ENCODE measurements at places on chromosomes 3 and 15.

DNA sequence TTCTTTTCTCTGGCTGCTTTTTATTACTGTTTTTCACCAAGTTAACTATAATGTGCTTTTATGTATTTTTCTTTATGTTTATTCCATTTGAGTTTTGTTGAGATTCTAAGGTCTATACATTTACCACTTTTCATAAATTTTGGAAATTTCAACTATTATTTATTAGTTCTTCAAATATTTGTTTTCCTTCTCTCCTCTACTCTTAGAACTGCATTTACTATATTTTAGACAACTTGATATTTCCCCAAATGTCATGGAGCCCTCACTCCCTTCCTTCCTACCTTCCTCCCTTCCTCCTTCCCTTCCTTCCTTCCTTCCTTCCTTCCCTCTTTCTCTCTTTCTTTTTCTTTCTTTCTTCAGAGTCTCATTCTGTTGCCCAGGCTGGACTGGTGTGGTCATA lies 81.4 kb upstream of the TNIK start:
- DNase-seq = no peak

DNA sequence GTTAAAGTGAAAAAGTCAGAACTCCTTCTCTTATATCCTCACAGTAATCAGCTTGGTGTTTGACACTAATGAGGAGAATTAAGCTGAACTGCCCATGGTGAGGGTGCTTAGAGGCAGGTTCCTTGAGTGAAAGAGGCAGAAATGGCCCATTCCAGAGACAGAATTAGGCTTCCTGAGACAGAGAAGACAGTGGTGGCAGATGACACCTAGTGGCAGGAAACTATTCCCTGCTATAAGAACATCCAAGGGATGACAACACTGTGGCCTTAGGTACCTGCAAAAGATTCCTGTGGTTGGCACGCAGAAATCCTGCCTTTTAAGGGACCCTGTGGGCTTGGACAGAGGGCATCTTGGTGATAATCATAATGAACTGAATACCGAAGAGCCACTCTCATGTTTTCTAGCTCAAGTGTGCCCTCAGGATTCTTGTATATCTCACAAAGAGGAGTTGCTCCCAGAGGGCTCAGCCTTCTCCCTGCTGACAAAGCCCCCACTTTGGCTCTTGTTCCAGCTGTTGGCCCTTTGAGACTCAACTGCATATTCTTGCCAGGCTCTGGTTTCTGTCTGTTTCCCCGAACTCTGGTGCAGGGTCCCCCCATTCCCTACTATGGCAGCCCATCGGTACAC lies 56.0 kb downstream of the KBTBD12 start:
- DNase-seq = peak; percentile 10

DNA sequence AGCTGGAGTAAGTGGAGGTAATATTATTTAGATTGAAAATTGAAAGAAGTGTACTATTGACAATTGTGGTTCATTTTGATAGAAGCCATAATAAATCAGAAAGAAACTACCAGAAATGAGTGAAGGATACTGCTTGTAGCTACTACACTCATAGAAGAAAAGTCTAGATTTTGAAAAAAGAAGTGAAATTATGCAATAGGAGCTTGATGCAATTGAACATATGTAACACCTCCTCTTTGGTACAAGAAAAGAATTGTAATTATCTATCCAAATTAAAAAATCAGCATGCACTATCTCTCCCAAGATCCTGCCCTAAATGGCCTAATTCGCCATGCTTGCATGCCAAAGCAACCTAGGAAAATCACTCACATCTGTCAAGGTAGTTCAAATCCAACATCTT lies 51.1 kb upstream of the CD200R1L start:
- no peak for DNase-seq

DNA sequence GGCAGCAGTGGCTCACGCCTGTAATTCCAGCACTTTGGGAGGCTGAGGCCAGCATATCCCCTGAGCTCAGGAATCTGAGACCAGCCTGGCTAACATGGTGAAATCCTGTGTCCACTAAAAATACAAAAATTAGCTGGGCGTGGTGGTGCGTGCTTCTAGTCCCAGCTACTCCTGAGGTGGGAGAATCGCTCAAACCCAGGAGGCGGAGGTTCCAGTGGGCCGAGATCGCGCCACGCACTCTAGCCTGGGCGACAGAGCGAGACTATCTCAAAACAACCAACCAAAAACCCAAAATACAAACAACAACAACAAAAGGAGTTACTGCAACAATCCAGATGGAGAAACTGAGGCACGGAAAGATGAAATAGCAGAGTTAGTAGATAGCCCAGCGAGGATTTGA lies 35.4 kb downstream of the SAXO2 start:
- DNase-seq = no peak

DNA sequence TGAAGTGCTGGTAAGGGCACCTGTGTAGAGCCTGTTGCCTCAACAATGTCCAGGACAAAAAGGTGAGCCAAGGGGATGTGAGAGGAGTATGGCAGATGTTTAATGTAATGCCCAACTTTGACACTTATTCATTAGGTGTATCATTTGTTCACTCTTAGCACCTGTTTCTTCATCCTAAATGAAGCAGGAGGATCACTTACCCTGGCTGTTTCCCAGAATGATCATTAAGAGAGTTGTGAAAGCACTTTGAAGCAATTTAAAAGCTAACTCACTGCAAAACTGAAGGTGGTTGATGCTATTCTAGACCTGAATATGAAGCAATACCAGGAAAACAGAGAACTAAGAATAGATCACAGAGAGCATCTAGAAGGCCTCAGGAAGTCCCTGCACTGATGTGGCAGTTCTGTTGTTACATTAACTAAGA lies 3.4 kb upstream of the HHLA2 start:
- no peak for DNase-seq

GRCh38 chr15:101088788-101089578 lies 162.9 kb downstream of the CHSY1 start:
- peak; percentile 55 for DNase-seq

DNA sequence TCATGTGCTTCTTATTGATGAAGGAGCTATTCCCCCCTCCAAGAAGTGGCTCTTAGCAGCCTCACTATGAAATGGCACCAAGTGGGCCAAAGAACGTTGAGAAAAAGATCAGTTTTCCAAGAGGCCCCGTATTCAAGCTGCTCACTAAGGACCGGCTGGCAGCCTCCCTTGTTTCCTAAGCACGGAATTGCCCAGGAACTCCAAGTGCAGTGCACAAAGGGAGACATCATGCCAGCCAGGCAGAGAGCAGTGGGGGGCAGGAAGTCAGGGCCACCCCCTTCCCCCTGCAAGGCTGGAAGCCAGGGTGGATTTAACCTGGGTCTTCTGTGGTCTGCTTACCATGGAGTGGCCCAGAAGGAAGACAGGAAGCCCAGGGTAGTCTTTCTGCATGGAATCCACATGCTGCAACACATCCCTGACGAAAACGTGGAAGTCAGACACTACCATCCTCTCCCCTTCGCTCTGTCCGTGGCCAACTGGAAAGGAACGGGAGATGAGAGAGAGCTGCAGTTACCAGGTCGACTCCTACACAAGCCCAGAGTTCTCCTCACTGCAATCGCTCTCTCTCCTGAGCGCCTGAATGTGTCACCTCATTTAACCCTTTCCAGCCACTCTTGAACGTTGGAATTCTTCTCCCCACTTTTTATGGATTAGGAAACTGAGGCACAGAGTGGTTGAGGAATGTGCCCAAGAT lies 49.5 kb downstream of the ABTB1 start:
- no peak for DNase-seq

DNA sequence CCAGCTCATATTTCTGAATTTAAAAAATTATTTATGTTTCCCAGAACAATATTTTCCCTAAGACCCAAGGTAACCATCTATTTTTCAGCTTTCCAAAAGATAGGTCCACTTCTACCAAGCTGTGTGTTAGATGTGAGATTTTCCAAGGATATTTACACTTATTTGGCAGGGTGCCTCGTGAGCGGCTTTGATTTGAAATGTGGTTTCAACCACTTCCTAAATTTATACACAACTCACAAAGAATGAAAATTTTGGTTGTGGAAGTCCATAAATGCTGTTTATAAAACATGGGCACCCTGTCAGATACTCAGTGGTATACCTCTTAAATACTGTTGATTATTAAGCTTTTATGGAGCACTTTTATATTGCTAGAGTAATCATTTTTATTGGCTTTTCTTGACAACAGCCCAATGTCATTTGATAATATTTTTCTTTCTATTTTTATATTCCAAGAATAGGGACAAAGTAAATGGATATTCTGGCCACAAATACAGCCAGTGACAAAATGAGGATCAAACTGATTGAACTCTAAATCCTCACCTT lies 57.6 kb downstream of the GAP43 start:
- DNase-seq = no peak

GRCh38 chr3:154085071-154085470 lies 36.1 kb upstream of the ARHGEF26 start:
- no peak for DNase-seq

GRCh38 chr15:38896647-38897046 lies 332.0 kb upstream of the RASGRP1 start:
- no peak for DNase-seq

DNA sequence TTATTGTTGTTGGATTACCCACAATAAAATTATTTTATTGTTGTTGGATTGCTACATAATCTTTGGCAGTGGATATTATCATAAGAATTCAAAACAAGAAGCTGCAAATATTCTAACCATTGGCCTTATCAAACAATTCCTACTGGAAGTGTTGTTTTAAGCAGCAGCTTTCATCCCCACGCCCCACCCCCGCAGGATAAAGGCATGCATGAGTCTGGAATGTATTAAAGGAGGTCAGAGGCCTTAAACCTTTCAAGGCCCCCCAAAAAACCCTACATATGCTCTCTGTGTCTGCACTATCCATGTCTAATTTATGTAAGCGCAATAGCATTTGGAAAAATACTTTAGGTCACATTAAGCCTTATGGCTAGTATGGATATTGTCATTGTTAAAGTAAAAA lies 23.1 kb downstream of the P3H2 start:
- DNase-seq = no peak

Data from NCI-H187 (cell line).